Thoracic aorta (tissue), 2 donors: ENCODE measurements at places on chromosomes 1 and 21. TPM values are rescaled to one million over a fixed set of nuclear protein-coding genes. Genes with fewer than 3 reads are reported as not detected.

ITLN2 gene
- total RNA-seq, result not detected

PDZK1IP1 gene
- not detected for total RNA-seq

OR4F29 gene
- total RNA-seq, result not detected

KLHDC9 gene
- total RNA-seq, result 7.9 TPM

LAMC2 gene
- 4.5 TPM for total RNA-seq

RGS8 gene
- not detected for total RNA-seq

CD101 gene
- 1.8 TPM for total RNA-seq

PDZK1 gene
- total RNA-seq, result 7.4 TPM

GJA8 gene
- total RNA-seq, result not detected
